Cortex of kidney (tissue), 1 donor: ENCODE measurements at places on chromosomes 3 and 15.

GRCh38 chr3:128190501-128190900 is 37.2 kb downstream of the EEFSEC start:
- DNase-seq, result no peak

DNA sequence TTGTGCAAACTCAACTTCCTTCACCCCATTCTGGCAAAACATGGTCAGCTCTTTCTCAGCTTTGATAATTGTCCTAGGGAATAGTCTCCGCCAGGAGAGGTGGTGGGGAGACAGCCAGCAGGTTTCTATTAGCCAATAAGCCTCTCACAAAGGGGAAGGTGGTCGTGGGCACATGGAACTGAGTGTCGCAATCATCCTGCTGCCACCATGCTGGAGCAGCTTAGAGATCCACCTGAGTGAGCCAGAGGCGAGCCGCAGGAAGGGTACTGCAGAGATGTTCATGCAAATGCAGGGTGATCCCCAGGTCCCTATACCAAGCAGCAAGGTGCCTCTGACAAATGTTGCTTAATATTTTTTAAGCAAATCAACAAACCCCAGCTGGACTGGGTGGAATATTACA is 182.8 kb downstream of the RORA start:
- DNase-seq, result no peak

DNA sequence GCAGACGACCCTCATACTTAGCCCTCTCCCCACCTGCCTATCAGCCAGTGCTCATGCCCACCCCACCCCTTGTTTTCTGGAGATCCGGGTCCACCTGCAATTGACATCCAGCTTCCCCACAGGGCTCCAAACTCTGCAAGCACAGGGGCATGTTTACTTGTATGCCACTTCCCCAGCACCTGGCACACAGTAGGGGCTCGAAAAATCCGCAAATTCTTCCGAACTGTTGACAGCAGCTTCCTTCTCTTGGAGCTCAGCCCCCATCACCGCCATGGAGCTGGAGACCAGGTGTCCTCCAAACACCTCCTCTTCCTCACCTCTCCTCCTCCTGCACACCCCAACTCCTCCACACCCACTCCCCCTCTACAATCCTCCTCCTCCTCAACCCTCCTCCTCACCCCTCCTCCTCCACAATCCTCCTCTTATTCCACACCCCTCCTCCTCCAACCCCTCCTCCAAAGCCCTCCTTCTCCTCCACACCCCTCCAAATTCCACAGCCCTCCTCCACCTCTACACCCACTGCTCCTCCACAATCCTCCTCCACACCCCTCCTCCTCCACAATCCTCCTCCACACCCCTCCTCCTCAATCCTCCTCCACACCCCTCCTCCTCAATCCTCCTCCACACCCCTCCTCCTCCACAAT is 70.4 kb upstream of the BLM start:
- no peak for DNase-seq

DNA sequence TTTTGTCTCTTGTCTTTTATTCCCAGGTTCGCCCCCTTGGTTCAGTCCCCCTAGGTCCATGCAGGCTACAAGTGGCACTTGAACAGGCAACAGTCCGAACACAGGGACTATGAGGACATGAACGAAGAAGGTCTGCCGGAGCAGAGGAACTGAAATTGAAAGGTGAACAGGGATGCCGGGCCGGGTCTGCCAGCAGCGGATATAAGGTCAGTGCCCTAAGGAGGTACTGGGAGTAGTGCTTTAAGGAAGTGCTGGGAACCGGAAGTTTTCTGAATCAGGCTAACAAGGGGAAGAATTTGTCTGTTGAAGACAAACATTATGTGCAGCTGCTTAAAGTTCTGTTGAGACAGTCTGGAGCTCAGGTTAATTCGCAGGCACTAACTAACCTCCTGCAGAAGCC is 46.8 kb downstream of the LSM3 start:
- no peak for DNase-seq

- no peak for DNase-seq
These were observed 110.8 kb upstream of the MME start for GRCh38 chr3:154969366-154969765.

GRCh38 chr15:25687689-25688088 is 175.4 kb downstream of the ATP10A start:
- DNase-seq, result no peak

GRCh38 chr3:164004205-164004604 is 1074.1 kb downstream of the SI start:
- no peak for DNase-seq

DNA sequence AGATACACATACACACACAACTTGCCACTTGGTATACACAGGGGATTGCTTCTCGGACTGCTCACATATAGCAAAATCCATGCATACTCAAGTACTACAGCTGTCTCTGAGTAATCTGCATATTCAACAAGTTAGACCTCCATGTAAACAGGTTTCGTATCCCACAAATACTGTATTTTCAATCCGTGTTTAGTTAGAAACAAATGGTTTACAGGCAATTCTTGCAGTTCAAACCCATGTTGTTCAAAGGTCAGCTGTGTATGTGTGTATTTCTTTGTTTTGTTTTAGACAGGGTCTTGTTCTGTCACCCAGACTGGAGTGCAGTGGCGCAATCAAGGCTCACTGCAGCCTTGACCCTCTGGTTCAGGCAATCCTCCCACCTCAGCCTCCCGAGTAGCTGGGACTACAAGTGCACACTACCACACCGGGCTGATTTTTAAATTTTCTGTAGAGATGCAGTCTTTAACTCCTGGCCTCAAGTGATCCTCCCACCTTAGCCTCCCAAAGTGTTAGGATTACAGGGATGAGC is 248.8 kb downstream of the PCCB start:
- DNase-seq, result no peak

DNA sequence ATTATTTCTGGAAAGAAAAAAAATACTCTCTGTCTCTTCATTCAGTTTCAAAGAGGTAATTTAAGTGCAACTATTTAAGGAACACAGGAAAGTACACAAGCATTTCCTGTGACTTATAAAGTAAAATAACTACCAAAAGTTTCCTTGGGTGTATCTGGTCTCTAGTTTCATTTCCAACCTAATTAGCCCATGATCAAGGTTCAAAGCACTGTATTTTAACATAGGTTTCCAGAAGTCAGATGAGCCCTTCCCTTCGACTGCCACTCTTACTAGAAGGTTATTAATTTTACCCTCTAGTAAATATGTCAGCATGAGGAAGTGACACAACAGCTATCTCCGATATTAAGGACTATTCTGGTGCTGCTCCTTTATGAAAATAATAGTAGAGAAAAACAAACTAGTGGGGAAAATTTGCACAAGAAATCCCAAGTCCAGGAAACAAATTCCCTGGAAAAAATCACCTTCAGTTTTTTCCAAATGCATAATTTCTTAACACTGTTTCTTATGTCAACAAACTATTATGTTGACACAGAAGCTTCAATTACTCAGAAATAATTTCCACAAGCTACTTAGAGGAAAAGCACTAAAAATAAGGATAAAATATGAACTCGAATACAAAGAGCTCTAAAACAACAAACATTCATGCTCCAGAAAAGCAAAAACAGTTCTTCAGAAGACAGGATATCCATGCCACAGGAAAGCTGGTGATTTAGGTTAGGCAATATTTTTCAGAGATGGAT is 35.3 kb downstream of the CCPG1 start:
- no peak for DNase-seq

DNA sequence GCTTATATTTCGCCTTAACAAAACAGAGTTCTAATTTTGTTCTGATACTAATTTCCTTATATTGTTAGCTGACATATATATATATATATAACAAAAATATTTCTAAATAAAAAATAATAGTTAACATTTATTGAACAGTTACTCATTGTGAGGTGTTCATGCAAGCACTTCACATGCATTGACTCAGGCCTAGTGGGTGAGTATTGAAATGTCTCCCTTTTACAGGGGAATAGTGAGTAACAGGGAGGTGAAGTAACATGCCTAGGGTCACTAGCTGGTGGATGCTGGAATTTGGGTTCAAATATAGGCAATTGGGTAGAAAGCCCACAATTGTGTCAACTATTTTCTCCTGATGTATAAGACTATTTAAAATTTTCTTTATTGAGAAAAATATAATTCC is 102.6 kb upstream of the ZPLD1 start:
- DNase-seq, result no peak

- no peak for DNase-seq
These were observed 9.0 kb downstream of the PPM1M start for GRCh38 chr3:52254608-52255007.

- no peak for DNase-seq
These were observed 13.5 kb downstream of the MAGEL2 start for GRCh38 chr15:23634181-23634580.

DNA sequence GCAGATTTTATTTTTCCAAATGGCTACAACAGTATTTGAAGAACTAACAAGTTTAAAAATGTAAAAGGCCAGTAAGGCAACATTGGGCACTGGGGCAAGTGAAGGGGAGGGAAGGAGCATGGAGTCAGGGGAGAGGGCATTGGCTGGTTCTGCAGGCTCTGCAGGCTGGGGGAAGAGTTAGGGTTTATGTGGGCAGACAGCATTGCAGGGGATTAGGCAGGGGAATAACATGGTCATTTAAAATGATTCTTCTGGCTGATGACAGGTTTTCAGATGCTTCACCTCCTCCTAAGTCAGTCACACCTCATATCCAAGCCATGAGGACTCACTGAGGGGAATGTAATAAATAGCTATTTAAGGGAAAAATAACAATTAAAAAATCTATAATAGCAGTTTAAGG is 52.6 kb downstream of the BTD start:
- no peak for DNase-seq

DNA sequence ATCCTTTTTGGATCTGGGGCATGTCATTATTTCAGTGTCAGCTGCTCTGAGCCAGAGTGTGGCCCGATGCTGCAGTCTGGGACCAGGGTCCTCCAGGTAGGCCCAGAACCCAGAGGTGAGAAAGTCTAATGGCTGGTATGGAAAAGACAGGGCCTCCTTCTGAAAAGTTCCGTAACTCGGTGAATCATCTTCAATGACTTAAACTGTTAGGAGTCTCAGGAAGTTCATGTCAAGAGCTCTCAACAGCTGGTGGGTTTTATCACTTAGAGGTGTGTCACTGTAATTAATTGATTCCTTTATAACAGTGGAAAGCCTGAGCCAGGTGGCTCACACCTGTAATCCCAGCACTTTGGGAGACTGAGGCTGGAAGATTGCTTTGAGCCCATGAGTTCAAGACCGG is 28.5 kb upstream of the PDE8A start:
- no peak for DNase-seq

DNA sequence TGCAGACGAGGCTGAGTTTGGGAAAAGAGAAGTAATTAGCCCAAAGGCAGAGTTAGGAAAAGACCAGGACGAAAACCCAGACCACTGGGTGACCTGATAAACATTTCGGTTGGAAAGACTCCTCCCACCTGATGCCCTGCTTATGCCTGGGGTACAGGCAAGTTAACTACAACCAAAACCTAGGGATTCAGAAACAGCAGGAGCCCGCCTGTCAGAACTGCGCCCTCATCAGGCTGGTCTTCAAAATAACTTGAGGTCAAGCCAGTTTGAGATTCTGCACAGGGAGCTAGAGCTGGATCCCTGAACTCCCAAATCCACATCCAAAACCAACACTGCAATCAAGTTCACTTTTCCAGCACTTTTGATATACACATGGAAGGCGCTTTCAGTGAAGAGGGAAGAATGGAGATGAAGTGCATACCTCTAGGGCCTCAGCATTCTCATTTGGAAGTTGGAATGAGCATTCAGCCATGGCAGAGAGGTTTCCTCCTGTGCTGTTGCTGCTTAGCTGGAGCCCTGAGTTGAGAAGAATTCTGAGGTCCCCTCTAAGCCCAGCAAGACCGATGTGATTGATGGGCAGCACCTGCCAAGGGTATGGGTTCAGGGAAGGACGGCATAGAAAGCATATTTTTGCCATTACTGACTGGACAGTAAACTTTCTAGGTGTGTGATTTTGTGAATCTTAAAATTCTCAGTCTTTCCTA is 11.6 kb downstream of the TSEN2 start:
- no peak for DNase-seq

- no peak for DNase-seq
These were observed 81.6 kb downstream of the PLXNA1 start for GRCh38 chr3:127064391-127065137.

- DNase-seq, result no peak
These were observed 340.2 kb downstream of the ROBO2 start for GRCh38 chr3:77380136-77380535.

- no peak for DNase-seq
These were observed 212.2 kb upstream of the SUCLG2 start for GRCh38 chr3:67866571-67866970.

DNA sequence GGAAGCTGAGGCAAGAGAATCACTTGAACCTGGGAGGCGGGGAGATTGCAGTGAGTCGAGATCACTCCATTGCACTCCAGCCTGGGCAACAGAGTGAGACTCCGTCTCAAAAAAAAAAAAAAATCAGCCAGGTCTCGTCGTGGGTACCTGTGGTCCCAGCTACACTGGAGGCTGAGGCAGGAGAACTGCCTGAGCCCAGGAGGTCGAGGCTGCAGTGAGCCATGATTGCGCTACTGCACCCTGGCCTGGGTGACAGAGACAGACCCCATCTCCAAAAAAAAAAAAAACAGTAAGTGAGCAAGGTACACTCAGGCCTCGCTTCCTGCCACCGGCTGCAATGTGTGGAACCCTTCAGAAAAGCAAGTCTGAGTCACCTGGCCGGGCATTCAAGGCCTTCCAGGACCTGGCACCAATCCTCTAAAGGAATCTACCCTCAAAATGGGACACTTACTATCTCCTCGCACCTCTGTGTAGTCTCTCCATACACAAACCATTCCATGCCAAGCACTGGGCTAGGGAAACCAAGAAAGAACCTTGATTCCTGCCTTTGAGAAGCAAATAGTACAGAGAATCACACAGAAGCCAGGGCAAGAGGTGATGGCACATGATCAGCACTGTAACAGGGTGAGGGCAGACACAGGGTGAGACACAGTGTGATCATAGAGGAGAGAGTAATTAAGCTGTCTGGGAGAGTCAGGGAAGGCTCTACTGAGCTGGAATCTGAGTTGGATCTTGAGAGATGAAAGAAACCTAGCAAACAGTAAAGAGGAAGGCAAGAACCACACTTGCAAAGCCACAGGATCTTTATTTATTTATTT is 9.7 kb downstream of the SCAMP2 start:
- no peak for DNase-seq

GRCh38 chr15:26582840-26583239 is 190.0 kb downstream of the GABRB3 start:
- DNase-seq, result no peak

DNA sequence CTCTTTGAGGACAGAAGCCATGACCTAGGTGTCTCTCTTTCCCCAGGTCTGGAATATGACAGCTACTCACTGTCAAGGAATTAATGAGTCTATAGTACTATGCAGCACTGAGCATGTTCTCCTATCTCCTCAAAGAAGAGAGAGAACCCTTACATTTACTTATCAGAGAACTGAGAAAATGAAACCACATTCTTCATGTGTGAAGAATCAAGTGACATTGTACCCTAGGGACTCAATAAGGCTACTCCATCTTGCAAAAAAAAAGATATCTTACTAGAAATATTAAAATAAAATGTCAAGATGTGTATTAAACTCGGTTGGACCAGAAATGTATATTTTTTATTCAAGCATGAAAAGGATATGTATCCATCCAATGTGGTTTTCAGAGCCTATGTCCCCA is 133.2 kb upstream of the COL8A1 start:
- no peak for DNase-seq
